Stimulated activated CD4-positive, alpha-beta T cell treated with anti-CD3 and anti-CD28 coated beads, Interleukin-1b, Interleukin-23, amount 100 ng/mL, for 1 hour (primary cell): ENCODE measurements at places on chromosomes 16 and 17.

GRCh38 chr16:74844041-74844980 lies 69.7 kb upstream of the FA2H start:
- no peak for DNase-seq

- no peak for DNase-seq
Measured at GRCh38 chr17:81298991-81299738, 4.1 kb upstream of the SLC38A10 start.

DNA sequence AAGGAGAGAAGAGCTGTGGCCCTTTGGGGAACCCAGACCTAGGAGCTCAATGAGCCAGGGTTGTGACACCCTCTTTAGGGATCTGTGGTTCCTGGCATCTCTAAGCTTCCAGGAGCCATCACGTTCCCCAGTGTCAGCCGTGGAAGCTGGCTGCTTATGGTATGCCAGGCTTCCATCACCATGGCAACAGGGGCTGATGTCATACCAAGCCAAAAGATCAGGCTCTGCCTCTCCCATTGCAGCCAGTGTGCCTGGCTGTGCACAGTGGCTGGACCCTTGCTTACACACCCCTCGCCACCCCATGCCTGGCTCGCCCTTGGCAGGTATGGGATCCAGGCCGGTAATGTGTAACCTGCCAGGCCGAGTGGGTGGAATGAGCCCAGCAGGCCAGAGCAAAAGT lies 91.1 kb downstream of the SSH2 start:
- DNase-seq, result no peak

- DNase-seq, result no peak
Measured at GRCh38 chr16:67216612-67217490, 10.1 kb upstream of the TMEM208 start.

GRCh38 chr16:89785523-89786155 lies 30.8 kb downstream of the FANCA start:
- no peak for DNase-seq

DNA sequence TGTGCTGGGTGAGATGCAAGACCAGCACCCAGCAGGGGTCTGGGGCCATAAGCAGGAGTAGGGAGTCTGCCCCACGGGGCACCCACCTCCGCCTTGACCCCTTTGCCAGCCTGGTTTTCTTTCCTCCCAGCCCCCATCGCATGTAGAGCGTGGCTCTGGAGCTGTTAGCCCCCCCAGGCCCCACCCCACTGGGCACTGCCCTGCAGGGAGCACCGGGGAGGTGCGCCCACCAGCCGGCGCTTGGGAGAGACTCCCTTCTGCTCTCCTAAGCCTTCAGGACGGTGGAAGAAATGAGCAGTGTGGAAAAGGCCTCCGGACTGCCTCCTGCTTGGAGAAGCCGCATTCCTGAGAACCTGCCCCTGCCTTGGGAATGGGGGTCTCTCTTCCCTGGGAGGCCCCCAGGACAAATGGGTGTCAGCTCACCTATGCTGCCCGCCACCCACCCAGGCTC lies 186.2 kb downstream of the IRF8 start:
- DNase-seq, result no peak

- no peak for DNase-seq
Measured at GRCh38 chr16:14525596-14525995, 104.5 kb downstream of the PARN start.

DNA sequence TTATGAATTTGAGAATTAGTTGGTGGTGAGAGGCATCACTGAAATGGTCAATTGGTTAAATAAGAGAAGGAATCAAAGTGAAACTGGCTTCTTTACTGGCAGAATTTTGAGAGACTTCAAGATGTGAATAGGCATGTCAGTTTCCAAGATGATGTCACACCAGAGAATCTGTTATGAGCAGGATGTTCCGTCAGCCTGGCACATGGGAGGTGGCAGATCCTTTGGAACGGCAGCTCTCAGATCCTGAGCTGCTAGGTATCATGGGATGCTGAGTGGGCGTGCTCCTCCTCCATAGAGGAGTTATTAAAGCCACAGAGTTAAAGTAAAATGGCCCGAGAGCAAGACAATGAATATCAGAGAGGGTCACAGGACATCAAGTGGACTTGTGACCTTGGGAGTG lies 444.3 kb upstream of the HSBP1 start:
- DNase-seq, result no peak

DNA sequence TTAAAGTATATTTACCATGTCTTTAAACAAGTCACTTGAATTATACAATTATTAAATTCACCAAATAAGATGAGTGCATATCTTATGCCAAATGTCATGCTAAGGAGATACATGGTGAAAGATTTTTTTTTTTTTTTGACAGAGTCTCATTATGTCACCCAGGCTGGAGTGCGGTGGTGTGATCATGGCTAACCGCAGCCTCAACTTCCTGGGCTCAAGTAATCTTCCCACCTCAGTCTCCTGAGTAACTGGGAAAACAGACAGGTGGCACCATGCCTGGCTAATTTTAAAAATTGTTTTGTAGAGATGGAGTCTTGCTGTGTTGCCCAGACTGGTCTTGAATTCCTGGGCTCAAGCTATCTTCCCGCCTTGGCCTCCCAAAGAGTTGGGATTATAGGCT lies 149.0 kb upstream of the GOT2 start:
- no peak for DNase-seq
